Small intestine (tissue), 16 donors: ENCODE measurements at places on chromosomes 4 and X.

DNA sequence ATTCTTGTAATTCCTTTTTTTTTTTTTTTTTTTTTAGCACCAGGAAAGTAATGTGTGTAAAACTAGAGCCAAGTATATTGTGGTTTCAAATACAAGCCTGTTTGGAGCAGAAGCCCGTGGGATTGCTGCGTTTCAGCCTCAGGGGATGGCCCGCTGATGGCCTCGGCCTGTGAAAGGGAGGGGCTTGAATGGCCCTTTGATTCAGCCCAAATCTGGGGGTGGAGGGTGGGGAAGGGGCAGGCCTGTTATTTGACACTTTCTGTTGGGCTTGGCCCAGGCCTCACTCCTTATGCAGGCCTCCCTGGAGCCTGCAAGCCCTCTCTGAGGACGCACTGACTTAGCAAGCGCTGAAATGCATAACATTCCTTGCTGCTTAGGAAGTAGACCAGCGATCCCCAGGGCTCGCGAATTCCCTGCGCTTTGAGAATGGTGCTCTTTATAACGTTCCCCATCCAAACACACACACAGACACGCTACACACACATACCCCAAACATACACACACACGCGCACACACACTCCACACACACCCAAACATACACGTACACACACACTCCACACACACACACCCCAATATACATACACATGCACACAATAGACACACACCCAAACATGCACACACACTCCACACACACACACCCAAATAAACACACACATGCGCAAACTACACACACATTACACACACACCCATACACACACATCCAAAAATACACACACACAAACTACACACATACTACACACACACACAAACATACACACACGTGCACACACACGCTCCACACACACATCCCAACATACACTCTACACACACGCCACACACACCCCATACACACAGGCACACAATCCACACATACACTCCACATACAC, 29.6 kb downstream of the TLR10 start:
- no peak overlapping the region for H3K27ac ChIP-seq
- no peak overlapping the region for H3K4me3 ChIP-seq

DNA sequence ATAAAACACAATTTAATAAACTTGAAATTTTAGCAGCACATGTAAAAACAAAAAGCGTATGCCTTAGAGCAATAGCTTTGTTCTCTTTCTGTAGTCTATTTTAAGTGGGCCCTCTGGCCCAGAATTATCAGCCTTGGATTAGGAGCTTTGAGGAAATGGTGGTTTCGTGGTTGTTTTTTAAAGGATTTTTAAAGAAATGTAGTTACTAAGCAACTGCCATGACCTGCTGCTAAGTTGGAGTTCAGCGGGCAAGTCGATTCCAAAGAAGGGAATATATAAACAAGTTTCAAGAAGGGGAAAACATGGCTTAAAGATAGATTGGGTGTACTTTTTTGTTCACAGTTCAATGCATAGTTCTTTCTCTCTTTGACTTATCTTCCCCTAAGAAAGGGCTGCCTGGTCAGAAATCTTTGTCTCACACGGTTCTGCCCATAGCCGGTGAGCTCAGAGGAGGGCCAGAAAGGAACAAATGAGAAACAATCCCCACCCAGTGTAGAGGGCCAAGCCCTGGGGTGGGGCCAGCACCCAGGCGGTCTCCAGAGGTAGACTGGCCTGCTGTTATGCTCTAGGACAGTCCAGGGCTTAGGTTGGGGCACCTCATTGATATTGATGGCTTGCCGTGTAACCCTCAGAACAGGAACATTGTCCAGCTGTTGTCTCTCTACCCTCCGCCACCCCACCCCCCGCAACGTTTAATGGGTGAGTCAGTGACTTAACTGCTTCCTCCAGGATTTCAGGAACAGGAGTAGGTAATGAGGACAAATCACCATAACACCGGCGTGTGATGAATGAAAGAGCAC, 32.5 kb downstream of the DLG3 start:
- DNase-seq = peak; percentile 75
- H3K36me3 ChIP-seq = peaks cover 4% of the 10 kb centered on the region
- H3K4me3 ChIP-seq = no peak overlapping the region
- H3K27me3 ChIP-seq = no peaks in the 10 kb centered on the region

DNA sequence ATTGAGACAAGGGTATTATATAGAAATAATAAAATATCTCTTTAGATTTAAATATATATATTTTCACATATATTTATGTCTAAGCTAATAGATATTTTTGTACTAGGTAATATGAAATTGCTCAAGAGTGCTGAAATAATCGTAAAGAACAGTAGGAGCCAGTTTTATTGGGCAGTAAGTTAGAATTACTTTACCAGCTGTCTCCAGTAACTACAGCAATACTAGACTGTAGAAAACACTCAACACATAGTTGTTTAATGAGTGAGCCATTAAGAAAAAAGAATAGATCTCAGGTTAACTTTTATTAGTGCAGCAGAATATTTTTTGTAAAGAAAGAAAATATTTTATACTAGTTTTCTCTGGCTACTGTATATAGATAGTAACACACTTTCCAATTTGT, 715.2 kb downstream of the TRIML1 start:
- DNase-seq = no peak
- no peak overlapping the region for H3K4me3 ChIP-seq
- no peak overlapping the region for H3K27ac ChIP-seq
- H3K4me1 ChIP-seq = no peaks in the 10 kb centered on the region
- no peaks in the 10 kb centered on the region for H3K36me3 ChIP-seq

DNA sequence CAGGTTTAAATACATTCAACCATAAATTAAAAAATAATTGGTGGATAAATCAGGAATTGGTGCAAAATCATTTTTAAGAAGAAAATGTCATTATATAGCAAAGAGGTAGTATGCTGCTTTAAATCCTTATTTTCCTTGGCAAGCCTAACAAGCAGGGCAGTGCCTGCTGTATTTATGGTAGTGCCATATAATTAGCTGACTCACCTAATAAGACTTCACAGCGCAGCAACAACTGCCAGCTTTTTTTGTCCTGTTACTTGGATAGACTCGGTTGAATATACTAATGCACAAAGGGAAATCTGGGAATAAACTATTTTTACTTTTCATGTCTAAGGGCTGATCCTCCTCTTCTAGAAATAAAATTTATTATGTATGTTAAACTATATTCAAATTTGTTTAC, 99.1 kb downstream of the SNCA start:
- H3K4me3 ChIP-seq = no peak overlapping the region
- no peak overlapping the region for H3K27ac ChIP-seq
- peak; percentile 10 for DNase-seq
- H3K27me3 ChIP-seq = no peaks in the 10 kb centered on the region

DNA sequence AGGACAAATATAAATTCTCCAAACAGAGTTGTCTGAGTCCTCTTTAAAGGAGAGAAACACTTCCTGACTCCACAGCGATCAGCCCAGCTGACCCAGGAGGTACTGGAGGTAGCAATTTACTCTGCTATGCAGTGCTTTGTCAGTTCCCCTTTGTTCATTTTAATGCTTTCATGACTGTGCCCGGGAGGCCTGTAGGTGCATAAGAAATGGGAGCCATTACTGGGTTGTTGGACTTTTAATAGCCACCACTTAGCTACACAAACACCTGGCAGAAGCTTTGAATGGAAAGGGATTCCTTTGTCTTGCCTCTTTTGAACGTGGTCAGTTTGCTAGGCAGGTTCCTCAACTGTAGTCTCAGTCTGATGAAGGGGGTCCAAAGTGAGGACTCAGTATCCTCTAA, 59.0 kb upstream of the AFF2 start:
- H3K4me1 ChIP-seq = no peaks in the 10 kb centered on the region
- no peaks in the 10 kb centered on the region for H3K36me3 ChIP-seq
- no peak overlapping the region for H3K4me3 ChIP-seq
- H3K27me3 ChIP-seq = no peaks in the 10 kb centered on the region

DNA sequence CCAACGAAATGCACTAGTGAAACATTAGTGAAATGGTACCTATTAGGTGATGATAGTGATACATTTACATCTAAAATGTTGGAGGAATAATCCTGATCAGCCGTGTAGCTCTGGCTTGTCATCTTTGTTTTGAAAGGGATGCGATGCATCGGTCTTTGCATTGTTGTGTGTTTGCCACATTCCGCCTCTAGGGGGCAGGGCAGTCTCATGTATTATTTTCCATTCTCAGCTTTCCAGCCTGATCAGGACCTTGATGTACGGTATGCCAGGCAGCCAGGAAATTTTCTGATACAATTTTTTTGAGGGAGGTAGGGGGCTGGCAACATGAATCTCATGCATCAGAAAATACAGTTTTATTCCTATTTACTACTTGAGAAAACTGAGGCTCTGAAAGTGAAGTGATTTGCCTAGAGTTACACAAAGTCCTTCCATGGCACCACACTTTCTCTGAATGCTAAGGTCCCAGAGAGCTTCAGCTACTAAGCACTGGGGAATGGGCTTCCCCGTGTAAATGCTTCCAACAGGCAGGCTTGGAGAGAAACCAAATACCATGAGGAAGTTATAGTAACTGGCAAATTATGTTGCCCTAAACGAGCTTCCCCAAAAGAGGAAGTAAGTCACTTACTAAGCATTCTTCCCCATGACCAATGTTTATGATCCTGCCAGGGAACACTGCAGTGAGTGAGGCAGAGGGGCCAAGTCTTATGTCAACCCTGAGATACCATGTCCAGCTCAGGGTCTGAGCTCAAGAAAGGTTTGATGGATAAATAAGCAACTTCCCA, 31.8 kb upstream of the IQSEC2 start:
- no peaks in the 10 kb centered on the region for H3K4me1 ChIP-seq
- no peak overlapping the region for H3K4me3 ChIP-seq
- DNase-seq = peak; percentile 56

- H3K36me3 ChIP-seq = no peaks in the 10 kb centered on the region
- DNase-seq = no peak
- H3K27me3 ChIP-seq = no peaks in the 10 kb centered on the region
- H3K27ac ChIP-seq = no peak within 1 kb of the TSS
Measured at GRCh38 chrX:48196745-48197201, at the start of gene SSX5. TSS of gene SSX5 (minus strand) at chrX:48196795. CDS start at chrX:48195358, 1,437 bp downstream.

DNA sequence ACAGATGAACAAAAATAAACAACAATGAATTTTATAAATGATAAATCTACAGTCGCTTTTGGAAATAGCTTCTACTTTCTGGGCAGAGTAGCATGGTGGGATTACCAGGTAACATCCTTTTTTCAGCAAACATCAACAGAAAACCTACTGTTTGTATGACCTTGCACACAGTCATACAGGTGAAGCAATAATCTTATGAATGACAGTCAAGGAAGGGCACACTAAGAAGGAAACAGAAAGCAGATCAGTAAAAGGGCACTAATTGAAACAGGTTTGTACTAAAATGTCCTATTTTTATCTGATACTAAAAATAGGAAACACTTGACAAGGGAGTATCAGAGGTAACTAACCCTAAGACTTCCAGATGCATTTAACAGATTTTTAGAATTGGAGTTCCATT, 108.9 kb downstream of the DLG3 start:
- no peaks in the 10 kb centered on the region for H3K4me1 ChIP-seq
- DNase-seq = peak; percentile 14
- H3K27ac ChIP-seq = no peak overlapping the region
- H3K27me3 ChIP-seq = no peaks in the 10 kb centered on the region
- H3K36me3 ChIP-seq = no peaks in the 10 kb centered on the region

GRCh38 chr4:95465010-95465409, 83.8 kb downstream of the UNC5C start:
- no peaks in the 10 kb centered on the region for H3K27me3 ChIP-seq
- no peak for DNase-seq
- H3K36me3 ChIP-seq = no peaks in the 10 kb centered on the region
- no peak overlapping the region for H3K27ac ChIP-seq

DNA sequence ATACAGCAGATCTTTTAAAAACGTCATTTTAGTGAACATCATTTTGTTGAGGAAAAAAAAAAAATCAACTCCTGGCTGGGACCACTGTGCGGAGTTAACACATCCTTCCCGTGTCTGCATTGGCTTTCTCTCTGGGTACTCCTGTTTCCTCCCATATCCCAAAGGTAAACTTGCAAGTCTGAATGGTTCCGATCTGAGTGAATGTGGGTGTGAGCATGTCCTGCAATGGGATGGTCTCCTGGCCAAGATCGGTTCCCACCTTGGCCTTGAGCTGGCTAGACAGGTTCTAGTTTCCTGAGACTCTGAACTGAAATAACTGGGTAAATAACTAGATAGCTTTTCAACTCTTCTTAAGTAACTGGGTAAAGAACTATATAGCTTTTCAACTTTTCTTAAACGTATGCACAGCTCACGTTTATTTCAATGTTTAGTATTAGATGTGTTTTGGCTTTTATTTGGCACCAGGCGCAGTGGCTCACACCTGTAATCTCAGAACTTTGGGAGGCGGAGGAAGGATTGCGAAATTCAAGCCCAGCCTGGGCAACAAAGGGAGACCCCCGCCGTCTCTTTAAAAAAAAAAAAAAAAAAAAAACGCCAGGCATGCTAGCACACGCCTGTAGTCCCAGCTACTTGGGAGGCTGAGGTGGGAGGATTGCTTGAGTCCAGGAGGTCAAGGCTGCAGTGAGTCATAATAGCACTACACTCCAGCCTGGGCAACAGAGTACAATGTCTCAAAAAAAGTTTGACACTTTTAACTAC, 14.0 kb downstream of the RBMX start:
- H3K27ac ChIP-seq = no peak overlapping the region
- DNase-seq = peak; percentile 20
- H3K27me3 ChIP-seq = no peaks in the 10 kb centered on the region

DNA sequence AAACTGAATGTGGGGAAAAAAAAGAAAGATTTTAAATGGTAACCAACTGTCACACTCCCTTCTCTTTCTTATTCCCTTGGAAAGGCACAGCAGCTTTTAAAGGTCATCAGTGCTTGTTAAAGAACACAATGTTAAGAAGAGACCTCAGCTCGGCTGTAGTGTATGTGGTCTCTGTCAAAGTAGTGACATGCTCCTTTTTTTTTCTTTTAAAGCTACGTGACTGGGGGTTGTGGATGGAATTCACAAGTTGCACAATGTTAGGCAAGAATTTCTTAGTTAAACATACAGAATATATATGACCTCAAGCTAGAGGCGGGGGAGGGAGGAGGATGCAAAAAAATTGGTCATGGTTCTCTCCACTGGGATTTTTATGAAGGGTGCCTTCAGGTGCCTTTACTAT, 45.6 kb downstream of the OCRL start:
- no peak overlapping the region for H3K27ac ChIP-seq
- no peak overlapping the region for H3K4me3 ChIP-seq
- no peaks in the 10 kb centered on the region for H3K4me1 ChIP-seq
- H3K27me3 ChIP-seq = no peaks in the 10 kb centered on the region
- no peak for DNase-seq

DNA sequence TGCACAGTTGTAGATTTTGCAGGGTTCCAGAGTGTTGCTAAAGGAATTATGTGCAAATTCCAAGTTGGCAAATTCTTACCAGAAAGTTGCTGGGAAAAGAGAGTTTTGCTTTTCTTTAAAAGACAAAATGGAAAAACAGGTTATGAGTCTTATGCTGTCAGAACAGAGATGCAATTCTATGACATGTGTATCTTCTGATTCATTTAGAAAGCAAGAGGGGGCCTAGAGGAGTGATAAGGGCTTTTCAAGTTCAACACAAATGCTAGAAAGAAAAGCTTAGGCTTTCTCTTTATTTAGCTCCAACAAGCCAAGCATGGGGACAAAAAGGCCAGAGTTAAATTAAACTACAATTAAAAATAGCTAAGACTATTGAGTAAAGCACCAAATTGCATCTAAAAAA, 72.4 kb upstream of the GATB start:
- no peak overlapping the region for H3K4me3 ChIP-seq
- DNase-seq = no peak
- no peaks in the 10 kb centered on the region for H3K36me3 ChIP-seq
- H3K27me3 ChIP-seq = no peaks in the 10 kb centered on the region
- H3K4me1 ChIP-seq = no peaks in the 10 kb centered on the region
- H3K27ac ChIP-seq = no peak overlapping the region

GRCh38 chrX:145609951-145610511, 207.6 kb upstream of the SLITRK2 start:
- H3K4me3 ChIP-seq = no peak overlapping the region
- no peaks in the 10 kb centered on the region for H3K27me3 ChIP-seq
- H3K27ac ChIP-seq = no peak overlapping the region
- H3K36me3 ChIP-seq = no peaks in the 10 kb centered on the region
- no peak for DNase-seq
